ENCODE measurements at places on chromosomes 1 and 21. TPM values are rescaled to one million over a fixed set of nuclear protein-coding genes. Genes with fewer than 3 reads are reported as not detected.

Gene TNFRSF4
- total RNA-seq: 2.8 TPM

Gene HLX
- 22.1 TPM for total RNA-seq

Gene GBP6
- total RNA-seq: not detected

Gene AUNIP
- total RNA-seq: not detected

Gene CEP170
- total RNA-seq: 77.0 TPM

Gene CGN
- total RNA-seq: 0.29 TPM

DNA sequence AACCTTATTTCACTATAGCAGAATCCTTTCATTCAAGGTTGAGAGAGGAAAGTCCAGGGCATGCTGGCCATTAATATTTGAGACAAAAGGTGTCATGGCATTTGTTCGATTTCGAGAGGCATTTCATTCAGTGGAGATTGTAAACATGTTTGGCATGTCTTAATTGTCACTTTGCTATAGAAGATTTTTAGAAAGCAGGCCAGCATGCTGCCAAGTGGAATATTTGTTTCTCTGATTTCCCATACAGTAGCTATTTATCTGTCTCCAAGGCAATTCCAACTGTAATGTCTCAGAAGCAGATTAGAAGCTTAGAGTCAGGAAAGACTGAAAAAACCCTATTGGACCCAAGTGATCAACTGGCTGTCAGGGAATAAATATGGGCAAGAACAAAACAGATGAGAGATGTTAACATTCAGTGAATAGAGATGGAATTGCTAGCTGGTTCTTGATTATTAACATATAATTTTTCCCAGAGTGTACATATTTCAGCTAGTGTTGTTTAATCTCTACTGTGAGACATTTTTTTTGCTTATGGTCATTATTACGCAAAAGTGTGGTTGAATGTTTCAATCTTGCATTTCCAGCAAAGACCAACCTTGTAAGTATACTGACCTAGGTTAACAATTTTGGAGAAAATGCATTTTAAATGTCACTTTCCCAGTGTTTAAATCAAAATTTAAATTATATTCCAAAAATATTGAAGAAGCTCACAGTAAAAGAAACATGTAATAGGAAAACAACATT is 174.6 kb downstream of the KCNK2 start:
- DNase-seq: no peak

DNA sequence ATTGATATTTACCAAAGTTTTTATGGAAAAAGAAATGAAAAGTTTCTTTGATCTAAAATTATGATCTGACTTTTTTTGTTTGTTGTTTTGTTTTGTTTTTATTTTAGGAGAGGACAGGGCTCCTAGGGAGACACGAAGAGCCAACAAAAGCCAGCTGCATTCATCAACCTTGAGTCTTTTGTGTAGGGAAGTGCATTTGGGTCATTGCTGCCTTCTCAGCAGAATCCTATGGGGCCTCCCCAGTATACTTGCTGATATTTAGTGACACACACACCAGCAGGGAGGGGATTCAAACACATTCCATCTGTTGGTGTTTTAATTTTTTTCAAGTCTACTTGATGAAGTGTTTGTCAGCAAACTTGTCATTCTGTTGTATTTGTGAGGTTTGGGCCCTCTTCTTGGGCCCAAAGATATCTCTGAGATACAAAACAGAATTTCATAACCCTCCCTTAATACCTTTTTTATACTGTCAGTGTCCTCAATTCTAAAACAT is 203.5 kb downstream of the NTNG1 start:
- DNase-seq: no peak

GRCh38 chr1:160346958-160347357 is 3.8 kb downstream of the NCSTN start:
- DNase-seq: no peak

DNA sequence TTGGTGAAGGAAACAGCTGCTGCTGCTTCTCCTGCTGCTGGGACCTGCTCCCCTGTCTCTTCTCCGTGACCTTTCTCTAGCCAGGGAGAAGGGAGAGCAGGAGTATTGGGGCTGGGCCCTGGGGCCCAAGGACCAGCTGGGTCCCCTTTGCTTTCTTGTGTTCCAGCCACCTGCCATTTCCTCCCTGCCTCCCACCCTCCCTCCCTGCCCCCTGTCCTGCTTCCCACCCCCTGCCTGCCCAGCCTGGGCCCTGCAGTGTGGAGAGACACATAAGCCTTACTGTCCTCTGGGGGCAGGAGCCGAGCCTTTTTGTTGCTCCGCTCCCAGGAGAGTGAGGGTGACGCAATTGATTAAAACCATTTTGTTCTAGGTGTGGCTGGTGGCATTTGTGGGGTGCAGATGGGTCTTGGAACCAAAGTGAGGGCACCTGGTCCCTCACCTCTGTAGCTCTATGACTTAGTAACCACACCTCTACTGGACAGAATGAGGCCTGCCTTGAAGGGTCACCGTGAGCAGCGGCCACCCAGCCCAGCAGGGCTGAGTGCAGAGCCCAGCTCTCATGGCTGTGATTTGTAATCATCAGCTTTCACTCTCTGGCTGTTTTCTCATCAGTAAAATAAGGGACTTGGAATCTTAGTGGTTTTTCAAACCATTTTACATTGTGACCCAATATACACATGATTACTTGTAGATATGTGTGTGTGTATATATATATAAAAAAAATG is 13.9 kb upstream of the TMEM222 start:
- DNase-seq: peak; percentile 29

- no peak for DNase-seq
These were observed 488.5 kb upstream of the RUNX1 start for GRCh38 chr21:35537604-35538003.

- DNase-seq: no peak
These were observed 12.7 kb upstream of the S100A11 start for GRCh38 chr1:152049291-152050083.

- no peak for DNase-seq
These were observed 6.8 kb upstream of the C1orf210 start for GRCh38 chr1:43292216-43292615.

DNA sequence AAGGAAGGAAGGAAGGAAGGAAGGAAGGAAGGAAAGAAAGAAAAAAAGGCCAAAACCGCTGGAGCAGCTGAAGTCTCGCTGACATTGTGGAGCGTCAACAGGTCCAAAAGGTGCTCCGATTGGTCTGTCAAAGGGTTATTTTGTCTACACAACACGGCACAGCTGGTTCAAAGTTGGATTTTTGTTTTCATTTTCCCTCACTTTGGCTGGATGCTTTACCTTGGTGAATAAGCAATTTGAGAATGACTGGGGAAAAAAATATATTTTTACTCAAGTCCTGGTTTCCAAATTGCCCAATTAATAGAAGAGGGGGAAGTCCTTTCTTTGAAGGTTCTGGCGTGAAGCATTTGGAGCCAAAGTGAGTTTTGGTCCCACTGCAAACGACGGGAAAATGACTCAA is 19.3 kb upstream of the PAX7 start:
- DNase-seq: no peak

GRCh38 chr1:96427616-96428015 is 294.0 kb upstream of the PTBP2 start:
- DNase-seq: no peak

DNA sequence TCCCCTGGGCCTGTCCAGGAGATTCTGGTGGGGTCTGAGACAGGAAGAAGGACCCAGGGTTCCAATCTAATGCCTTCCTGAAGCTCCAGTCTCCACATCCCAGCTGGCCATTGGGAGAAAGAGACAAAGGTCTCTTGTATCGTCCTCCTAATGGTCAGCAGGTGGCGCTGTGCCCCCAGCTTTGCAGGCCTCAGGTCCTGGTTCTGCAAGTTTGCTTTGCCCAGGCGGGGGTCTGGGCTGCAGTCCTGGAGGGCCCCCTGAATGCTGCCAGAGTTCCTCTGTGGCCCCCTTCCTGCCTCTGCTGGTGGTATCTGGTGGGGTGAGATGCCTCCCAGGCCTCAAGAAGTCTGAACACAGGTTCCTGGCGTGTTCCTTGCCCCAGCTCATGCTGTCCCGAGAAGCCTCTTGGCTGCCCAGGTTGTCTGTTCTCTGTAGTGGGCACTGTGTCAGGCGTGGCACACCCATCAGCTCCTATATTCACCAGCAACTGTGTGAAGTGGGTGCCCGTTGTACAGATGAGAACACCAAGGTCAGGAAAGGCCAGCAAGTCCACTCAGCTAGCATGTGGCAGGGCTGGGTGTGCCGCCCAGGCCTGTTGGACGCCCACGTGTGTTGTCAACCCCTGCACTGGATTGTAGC is 33.8 kb upstream of the CSF3R start:
- DNase-seq: peak; percentile 87

DNA sequence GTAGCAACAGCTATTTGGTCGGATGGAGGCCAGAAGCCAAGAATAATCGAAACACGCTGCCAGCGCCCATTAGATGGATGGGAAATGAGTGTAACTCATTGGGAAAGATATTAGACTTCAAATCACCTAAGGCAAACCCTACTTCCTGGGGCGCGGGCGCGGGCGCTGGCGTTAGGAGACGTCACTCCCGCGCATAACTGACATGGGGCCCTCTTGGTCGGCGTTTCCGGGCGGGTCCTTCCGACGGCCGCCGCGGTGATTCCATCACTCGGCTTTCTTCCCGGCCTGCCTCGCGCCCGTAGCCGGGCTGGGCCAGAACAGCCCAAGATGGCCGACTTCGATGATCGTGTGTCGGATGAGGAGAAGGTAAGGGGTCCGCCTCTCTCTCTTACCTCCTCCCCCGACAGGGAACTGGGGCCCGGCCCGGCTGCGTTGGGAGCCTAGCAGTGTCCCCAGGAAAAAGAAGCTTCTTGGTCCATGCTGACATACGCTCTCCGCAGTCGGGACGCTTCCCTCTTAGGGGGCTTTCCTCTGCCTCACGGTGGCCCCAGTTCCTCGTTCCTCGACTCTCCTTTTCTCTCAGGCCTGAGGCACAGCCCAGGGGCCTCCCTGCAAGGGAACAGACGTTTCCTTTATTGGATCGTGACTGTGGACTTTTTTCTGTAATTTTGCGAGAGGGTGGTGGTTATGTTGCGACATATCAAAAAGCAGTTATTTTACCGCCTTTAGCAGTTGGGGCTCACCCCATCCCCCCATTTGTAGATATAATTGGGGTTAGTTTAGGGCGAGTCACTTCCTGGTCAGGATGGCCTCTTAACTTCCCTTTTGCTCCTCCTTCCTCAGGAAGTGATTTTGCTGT is at the start of gene CAPZA1:
Gene CAPZA1, plus strand, starts transcription at position 315 of the 859 bp plus-strand sequence. Its CDS starts 13 bp downstream, at position 328.
- DNase-seq: peak; percentile 98

- no peak for DNase-seq
These were observed 84.2 kb downstream of the FAM78B start for GRCh38 chr1:166082601-166083000.

Data from posterior vena cava (tissue), 2 donors.